ENCODE measurements at places on chromosomes 7 and 10. TPM values are rescaled to one million over a fixed set of nuclear protein-coding genes. Genes with fewer than 3 reads are reported as not detected.

Gene ABCB8
- total RNA-seq: 42.3 TPM

Gene OPN4
- not detected for total RNA-seq

Gene ADRB1
- 1.0 TPM for total RNA-seq

Gene TRIM50
- total RNA-seq: 0.30 TPM

Gene DRGX
- 1.2 TPM for total RNA-seq

Gene CABCOCO1
- total RNA-seq: not detected

Gene FIS1
- total RNA-seq: 210 TPM

Gene TAF5
- total RNA-seq: 5.4 TPM

Gene HOXA7
- 23.6 TPM for total RNA-seq

Gene MRC1
- total RNA-seq: 7.0 TPM

Gene SLC26A5
- 5.3 TPM for total RNA-seq

Gene GCK
- not detected for total RNA-seq

Gene GIMAP1
- total RNA-seq: 1.3 TPM

Gene MUC3A
- total RNA-seq: not detected

Gene NKX1-2
- total RNA-seq: 0.89 TPM

Gene ASIC3
- 2.7 TPM for total RNA-seq

Gene REPIN1
- total RNA-seq: 74.3 TPM

Gene C1QL3
- total RNA-seq: not detected

Gene DDX50
- 21.9 TPM for total RNA-seq

Gene FAM241B
- total RNA-seq: 0.49 TPM

Gene FERD3L
- total RNA-seq: not detected

Gene TMEM26
- total RNA-seq: not detected

Gene ATP5MK
- 155 TPM for total RNA-seq

Gene PRKCQ
- total RNA-seq: not detected

Gene ETV1
- total RNA-seq: 6.6 TPM

Gene CEP55
- 2.4 TPM for total RNA-seq

Gene OR2A7
- 64.2 TPM for total RNA-seq

Gene FOXI2
- total RNA-seq: not detected

Gene PRDX3
- 78.3 TPM for total RNA-seq

Gene ZNF783
- total RNA-seq: 11.4 TPM

Gene FEZF1
- not detected for total RNA-seq

Gene ACTL6B
- not detected for total RNA-seq

Gene RNF32
- total RNA-seq: not detected

Gene SORCS3
- total RNA-seq: 0.16 TPM

Gene R3HCC1L
- 17.5 TPM for total RNA-seq

Gene MEOX2
- total RNA-seq: 8.9 TPM

Gene RET
- total RNA-seq: 0.97 TPM

Gene FAM25A
- 178 TPM for total RNA-seq

Gene SLC18A3
- not detected for total RNA-seq

Gene CNPY1
- not detected for total RNA-seq

Gene PPP1R9A
- 0.49 TPM for total RNA-seq

Gene LRIT1
- total RNA-seq: not detected

Gene VWC2
- 0.08 TPM for total RNA-seq

Gene RNLS
- 9.8 TPM for total RNA-seq

Gene MMP21
- total RNA-seq: not detected

Gene STEAP4
- 19.3 TPM for total RNA-seq

Gene CYTH3
- total RNA-seq: 55.7 TPM

Gene CNNM2
- 14.2 TPM for total RNA-seq

Gene CDK14
- 5.1 TPM for total RNA-seq

Measured in suprapubic skin (tissue), 4 donors.